CD4-positive, alpha-beta T cell treated with Interleukin-17A for 1 hour (primary cell): ENCODE measurements at places on chromosomes 1 and 21.

DNA sequence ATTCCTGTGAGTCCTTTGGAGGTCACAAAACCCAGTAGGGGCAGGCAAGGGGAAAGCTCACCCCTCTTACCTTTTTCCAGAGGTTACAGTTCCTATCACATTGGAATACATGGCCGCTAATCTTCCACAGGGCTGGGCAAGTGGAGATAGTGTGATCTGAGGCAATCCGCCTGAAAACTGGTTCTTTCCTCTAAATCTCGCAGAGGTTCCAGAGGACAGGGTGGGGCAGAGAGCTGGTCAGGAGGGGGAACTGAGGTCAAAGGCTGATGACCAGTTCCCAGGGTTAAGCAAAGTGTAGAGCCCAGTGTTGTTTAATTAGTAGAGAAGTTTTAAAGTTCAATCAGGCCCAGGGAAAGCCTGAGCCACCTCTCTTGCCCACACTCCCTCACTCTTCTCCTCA, at the start of gene SERPINC1:
TSS of gene SERPINC1 (minus strand) at position 179 of the 400 bp plus-strand sequence. CDS start at position 111, 68 bp downstream.
- no peak for DNase-seq

- DNase-seq: no peak
Measured at GRCh38 chr1:54741531-54741930, 22.8 kb downstream of the PARS2 start.

GRCh38 chr1:34879230-34879629, 19.7 kb upstream of the SMIM12 start:
- DNase-seq: no peak

- DNase-seq: no peak
Measured at GRCh38 chr1:83954166-83954823, 44.6 kb downstream of the TTLL7 start.

GRCh38 chr1:53025769-53026112, 36.3 kb upstream of the PODN start:
- no peak for DNase-seq

GRCh38 chr1:236536540-236536939, 12.8 kb downstream of the LGALS8 start:
- DNase-seq: no peak

- DNase-seq: no peak
Measured at GRCh38 chr1:228747301-228747935, 12.1 kb downstream of the RHOU start.

GRCh38 chr1:224929335-224930237, at the start of gene DNAH14:
Gene DNAH14, plus strand, starts transcription at chr1:224929675. Its CDS starts 23,028 bp downstream, at chr1:224952703.
- DNase-seq: no peak

GRCh38 chr1:36187800-36188593, 32.0 kb downstream of the MAP7D1 start:
- peak; percentile 91 for DNase-seq

GRCh38 chr1:231139659-231140654, 21.9 kb upstream of the TRIM67 start:
- DNase-seq: no peak

GRCh38 chr1:160954158-160955104, at the start of gene ITLN2:
Gene ITLN2, minus strand, starts transcription at chr1:160954809. Its CDS starts 68 bp downstream, at chr1:160954741.
- DNase-seq: peak; percentile 57

GRCh38 chr1:77468257-77468948, 186.6 kb downstream of the AK5 start:
- no peak for DNase-seq

DNA sequence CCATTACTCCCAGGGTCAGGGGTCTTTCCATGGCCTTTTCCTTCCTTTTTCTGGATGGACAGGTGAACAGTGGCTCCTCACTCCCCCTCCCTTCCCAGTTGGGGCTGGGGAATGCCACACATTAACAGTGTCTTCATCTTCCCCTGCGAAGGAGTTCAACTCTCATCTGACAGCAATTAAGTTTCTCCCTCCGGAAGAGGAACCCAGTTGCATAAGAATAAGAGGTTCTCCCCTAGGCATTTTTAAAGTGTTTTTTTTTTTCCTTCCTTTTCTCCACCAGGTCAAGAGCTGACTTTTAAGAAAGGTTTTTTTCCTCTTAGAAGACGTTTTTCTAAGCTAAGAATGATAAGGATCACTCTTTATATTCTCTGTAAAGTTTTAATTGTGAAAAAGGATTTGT, 42.3 kb upstream of the FASLG start:
- DNase-seq: no peak

GRCh38 chr1:117851687-117852086, 77.7 kb downstream of the GDAP2 start:
- DNase-seq: no peak
